ENCODE measurements at places on chromosomes 16 and 17. TPM values are rescaled to one million over a fixed set of nuclear protein-coding genes. Genes with fewer than 3 reads are reported as not detected.

Gene VTN
- 20.5 TPM for polyA plus RNA-seq

Gene PPM1E
- polyA plus RNA-seq, result 5.2 TPM

Gene RDM1
- 3.1 TPM for polyA plus RNA-seq

Gene CHD9NB
- polyA plus RNA-seq, result 10.8 TPM

Gene CTRB1
- 0.18 TPM for polyA plus RNA-seq

Gene NLRP1
- polyA plus RNA-seq, result 37.6 TPM

Gene CDH13
- 8.7 TPM for polyA plus RNA-seq

Gene SEPTIN1
- polyA plus RNA-seq, result 1.8 TPM

Gene FTO
- polyA plus RNA-seq, result 106 TPM

Gene PERCC1
- 0.20 TPM for polyA plus RNA-seq

Gene MFSD11
- polyA plus RNA-seq, result 32.6 TPM

Gene ASPHD1
- polyA plus RNA-seq, result 0.86 TPM

Gene TLCD3B
- 1.2 TPM for polyA plus RNA-seq

Gene TMEM95
- polyA plus RNA-seq, result not detected

GRCh38 chr17:82241183-82241925 lies 12.5 kb downstream of the SLC16A3 start:
- DNase-seq, result no peak

DNA sequence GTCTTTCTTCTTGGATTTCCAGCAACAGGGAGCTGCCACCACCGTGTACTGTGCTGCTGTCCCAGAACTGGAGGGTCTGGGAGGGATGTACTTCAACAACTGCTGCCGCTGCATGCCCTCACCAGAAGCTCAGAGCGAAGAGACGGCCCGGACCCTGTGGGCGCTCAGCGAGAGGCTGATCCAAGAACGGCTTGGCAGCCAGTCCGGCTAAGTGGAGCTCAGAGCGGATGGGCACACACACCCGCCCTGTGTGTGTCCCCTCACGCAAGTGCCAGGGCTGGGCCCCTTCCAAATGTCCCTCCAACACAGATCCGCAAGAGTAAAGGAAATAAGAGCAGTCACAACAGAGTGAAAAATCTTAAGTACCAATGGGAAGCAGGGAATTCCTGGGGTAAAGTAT lies 389.0 kb downstream of the MAF start:
- DNase-seq, result no peak

DNA sequence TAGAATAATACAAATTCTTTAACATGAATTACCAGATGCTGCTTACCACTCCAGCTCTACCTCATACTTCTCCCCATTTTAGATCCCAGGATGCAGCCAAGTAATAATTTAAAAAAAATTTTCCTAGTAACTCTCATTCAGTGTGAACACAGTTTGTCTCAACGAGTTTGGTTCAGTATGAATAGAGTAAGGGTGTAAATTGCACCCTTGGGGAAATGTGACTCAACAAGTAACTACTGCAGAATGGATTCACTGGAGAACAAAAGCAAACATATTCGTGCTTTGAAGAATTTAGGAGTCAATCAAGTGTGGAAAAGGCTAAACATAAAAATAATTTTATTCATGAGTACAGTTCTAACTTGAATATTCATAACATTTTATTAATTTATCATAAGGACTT lies 23.0 kb downstream of the KCNJ16 start:
- DNase-seq, result no peak

GRCh38 chr16:3157229-3158025 lies 22.6 kb downstream of the ZNF213 start:
- DNase-seq, result no peak

DNA sequence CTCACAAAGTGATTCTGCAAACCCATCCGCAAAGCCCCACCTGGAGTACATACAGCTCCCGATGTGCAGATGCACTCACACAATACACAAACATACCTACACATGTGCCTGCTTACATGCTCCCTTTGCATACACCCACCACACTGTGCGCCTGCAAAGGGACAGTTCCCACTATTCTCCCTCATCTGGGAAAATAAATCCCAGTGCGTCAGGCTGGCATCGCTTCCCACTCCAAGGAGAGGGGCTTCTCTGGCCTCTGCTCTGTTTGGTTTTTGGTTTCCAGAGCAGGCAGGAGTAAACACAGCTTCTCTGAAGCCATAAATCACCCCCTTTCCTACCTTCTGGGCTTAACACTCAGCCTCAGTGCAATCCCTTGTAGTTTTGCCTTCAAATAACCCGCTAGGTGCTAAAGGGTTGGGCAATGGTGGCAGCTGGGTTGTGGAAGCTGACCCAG lies 14.7 kb downstream of the HOXB4 start:
- peak; percentile 85 for DNase-seq

DNA sequence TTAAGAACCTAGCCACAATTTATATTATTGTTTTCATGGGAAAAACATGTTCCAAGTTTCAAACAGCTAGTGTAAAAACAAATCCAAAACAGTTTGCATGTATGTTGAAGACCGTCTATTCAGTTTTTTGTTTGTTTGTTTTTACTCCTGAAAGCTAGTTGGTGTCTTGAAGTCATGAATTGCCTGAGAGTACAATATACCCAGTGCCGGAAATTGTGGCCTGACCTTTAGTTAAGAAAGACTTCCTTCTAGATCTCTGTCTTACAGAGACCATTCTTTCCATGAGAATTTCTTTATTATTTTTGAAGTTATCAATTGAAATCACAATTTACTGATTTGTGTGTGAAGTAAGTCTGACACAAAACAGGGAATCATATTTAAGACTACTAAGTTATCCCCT lies 474.8 kb downstream of the KCNJ2 start:
- DNase-seq, result no peak

GRCh38 chr16:74099530-74099929 lies 197.1 kb upstream of the PSMD7 start:
- no peak for DNase-seq

DNA sequence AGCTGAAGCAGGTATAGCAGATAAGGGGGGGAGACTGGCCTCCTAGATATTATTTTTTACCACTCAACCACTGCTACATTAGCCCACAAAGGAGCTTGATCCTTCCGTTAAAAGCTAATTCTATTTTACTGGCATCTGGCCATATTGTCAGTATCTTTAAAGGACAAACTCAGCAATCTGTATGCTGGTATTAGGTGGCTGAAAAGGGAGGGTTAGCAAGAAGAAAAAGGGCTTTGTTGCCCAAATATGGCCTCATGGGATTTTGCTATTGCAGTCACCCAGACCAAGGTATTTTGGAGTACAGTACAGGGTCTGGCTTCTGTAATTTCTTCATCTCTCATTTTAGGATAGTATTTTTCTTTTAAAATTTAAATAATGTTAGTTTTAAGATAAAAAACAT lies 14.4 kb downstream of the RFWD3 start:
- no peak for DNase-seq

- peak; percentile 44 for DNase-seq
These were observed 14.4 kb downstream of the HID1 start for GRCh38 chr17:74957935-74958740.

GRCh38 chr17:77963441-77963840 lies 4.9 kb downstream of the TNRC6C start:
- peak; percentile 40 for DNase-seq

DNA sequence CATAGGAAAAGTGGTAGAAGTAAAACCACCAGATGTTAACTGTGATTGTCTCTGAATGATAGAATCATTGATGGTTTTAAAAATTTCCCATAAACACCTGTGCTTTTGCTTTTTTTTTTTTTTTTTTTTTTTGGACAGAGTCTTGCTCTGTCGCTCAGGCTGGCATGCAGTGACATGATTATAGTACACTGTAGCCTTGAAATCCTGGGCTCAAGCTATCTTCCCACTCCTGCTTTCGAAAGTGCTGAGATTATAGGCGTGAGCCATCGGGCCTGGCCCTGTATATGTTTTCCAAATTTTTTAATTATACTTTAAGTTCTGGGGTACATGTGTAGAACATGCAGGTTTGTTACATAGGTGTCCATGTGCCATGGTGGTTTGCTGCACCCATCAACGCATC lies 80.5 kb downstream of the NF1 start:
- no peak for DNase-seq

GRCh38 chr16:83011939-83012338 lies 385.2 kb downstream of the CDH13 start:
- no peak for DNase-seq

- DNase-seq, result no peak
These were observed 106.3 kb upstream of the HLF start for GRCh38 chr17:55158439-55158838.

DNA sequence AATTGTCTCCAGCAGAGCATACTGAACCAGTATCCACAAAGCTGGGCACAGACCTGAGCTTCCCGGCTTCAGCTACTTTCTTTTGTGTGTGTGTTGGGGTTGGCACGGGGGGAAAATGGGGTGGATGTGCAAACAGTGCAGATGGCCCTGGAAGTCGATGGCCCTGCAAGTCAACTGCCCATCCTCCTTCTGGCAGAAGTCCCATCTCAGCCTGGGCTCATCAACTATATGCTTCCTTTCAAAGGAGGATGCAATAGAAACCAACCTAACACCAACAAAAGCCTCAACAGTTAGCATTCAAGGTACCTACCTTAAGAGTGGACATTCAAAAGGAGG lies 55.7 kb downstream of the SOX9 start:
- DNase-seq, result no peak

- no peak for DNase-seq
These were observed 135.4 kb downstream of the TMEM132E start for GRCh38 chr17:34714475-34715410.

GRCh38 chr16:13999071-13999894 lies 71.8 kb upstream of the MRTFB start:
- no peak for DNase-seq

DNA sequence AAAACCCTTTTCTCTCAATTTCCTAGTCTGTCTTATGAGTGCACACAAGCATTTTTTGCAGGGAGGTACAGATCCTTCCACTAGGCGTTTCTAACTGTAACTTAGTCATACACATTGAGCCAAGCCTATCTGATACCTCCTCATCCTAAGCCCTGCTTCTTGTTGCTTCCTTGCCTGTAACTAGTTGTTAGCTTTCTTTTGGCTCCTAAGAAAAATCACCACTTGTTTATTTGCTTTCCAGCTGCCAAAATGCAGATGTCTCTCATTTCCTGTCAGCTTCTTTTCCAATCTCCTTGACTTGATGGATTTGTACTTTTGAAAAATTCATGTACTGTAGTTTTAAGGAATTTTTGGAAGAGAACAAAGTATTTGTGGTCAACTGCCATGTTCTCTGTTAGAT lies 73.7 kb downstream of the TNRC6C start:
- no peak for DNase-seq

DNA sequence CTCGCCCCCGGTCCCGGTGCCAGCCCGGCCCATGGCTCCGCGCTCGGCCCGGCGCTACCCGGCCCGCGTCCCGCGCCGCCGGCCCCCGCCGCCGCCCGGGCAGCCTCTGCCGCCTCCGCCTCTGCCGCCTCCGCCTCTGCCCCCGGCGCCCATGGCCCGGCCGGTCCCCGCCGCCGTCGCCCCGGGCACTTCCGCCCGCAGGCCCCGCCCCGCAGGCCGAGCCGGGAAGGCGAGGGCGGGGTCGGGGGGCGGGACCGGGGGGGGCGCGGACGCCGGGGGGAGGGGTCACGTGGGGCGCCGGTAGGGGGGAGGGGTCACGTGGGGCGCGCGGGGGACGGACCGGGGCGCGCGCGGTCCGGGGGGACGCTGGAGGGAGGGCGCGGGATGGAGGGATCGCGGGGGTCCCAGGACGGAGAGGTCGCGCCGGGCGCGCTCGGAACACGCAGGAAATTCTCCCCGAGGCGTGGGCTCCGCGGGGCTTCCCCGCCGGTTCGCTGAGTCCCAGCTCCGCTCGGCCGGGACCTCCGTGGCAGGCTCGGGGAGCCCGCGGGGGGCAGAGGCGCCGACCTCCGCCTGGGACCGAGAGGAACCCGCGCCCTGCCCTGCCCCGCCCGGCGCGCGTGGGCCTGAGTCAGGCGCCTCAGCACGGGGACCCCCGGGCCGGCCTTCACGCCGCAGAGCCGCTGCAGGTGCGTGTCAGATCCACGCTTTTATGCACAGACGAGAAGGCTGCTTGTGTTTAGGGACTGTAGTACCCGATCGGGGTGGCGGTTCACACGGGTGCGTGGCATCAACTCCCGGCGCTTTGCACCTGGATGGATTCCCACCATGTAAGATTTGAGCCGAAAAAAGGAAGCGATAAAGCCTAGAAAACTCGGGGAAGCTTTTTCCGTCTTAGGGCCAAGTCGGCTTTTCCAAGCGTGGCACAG lies at the start of gene PGAP6:
Gene PGAP6 (minus strand): TSS at position 190 of the 929 bp plus-strand sequence. CDS start 157 bp downstream, at position 33.
- DNase-seq, result no peak

DNA sequence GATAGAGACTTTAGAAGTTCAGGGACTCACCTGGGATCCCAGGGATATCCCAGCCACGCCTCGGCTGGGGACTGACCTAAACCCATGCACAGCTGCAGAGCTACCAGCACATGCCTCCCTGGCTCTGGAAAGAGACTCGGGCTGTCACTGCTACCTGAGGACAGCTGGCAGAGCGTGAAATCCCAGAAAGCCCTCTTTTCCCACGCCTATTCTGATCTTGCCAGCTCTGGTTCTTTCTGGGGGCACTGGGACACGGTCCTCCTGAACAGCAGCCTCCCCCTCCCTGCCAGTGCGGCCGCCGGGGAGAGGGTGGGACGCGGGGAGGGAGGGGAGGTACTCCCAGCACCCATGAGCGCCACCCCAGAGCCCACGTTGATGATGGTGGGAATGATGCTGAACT lies 10.8 kb downstream of the P2RX5 start:
- DNase-seq, result no peak

GRCh38 chr16:11848842-11849241 lies 2.5 kb downstream of the RSL1D1 start:
- DNase-seq, result no peak

DNA sequence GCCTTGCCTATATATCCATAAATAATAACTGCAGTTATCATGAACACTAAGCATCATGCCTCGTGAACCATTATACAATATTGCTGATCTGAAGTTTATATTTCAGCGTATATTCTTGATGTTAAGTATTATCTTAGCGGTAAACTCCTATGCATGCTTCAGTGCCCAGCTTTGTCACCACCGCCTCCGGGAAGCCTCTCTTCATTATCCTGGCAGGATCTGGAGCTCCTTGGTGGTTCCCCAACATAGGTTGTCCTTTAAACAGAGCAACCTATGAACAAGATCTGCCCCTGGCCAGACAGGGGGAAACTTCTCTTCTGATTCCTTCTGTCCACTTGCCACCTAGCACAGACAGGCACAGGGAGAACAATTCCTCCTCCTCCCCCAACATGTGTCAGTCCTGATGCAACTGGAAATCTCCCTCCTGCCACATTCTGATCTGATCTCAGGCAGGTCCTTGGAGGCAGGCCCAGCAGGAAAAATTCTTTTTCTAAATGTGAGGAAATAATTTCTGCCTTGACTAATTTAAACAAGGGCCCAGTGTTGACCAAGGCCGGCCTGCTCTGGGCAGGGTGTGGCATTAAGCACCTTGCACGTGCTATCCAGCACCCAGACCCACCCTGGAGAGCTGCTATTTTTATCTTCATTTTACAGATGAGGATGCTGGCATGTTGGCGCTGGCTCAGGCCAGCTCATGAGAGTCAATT lies 22.4 kb downstream of the SPNS2 start:
- DNase-seq, result no peak

GRCh38 chr17:80416260-80416939 lies 1.4 kb downstream of the ENDOV start:
- DNase-seq, result no peak

DNA sequence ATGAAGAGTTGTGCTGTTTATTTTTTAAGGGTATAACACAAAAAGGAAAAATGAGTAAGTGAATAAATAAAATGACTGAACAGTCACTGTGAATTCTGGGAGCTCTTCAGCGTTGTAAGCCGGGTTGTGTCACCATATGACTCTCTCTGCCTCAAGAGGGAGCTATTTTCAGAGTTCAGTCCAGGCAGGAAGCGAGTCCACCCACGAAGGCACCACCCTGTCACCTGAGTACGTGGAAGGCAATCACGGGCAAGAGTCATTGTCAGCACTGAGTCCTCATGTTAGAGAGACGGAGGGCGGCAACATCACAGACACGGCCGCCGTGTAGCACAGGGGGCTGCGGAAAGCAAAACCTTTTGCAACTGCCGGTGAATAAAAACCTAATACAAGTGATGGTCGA lies 227.6 kb downstream of the UTP18 start:
- DNase-seq, result no peak

All from left kidney (tissue), 8 donors.